ENCODE measurements at places on chromosomes 2 and 18.

GRCh38 chr2:74499267-74499939 is at the start of gene LBX2:
LBX2 (minus strand) TSS chr2:74499603; CDS start chr2:74499537, 66 bp downstream.
- no peak for DNase-seq

- no peak for DNase-seq
Measured at GRCh38 chr2:67991456-67991855, 71.3 kb downstream of the C1D start.

DNA sequence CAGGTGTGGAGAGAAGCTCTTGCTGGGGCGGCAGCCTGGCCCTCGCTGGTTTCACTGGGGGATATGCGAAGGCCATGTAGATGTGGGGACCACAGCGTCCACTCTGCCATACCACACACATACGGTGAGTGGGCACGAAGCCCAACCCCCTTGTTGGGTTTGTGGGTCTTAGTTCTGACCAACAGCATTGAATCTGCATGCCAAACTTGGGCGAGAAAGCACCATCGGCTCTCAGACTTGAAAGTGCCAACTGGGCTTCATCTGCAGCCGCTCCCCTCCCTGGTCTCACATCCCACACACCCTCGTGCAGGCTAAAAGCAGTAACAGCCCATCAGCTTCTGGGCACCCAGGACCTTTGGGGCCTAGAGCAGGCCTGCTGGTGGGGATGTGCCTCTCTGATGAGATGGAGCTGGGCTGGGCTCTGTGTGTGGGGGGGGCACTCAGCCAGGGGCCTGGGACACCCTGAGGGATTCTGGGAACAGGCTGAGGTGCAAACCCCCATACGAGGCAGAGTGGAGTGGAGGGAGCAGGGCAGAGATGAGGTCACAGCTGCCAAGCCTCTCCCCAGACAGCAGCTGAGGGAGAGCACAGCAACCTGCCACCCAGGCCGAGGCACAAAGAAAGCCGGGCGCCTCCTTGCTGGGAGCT is 264.4 kb downstream of the TWIST2 start:
- DNase-seq, result no peak

DNA sequence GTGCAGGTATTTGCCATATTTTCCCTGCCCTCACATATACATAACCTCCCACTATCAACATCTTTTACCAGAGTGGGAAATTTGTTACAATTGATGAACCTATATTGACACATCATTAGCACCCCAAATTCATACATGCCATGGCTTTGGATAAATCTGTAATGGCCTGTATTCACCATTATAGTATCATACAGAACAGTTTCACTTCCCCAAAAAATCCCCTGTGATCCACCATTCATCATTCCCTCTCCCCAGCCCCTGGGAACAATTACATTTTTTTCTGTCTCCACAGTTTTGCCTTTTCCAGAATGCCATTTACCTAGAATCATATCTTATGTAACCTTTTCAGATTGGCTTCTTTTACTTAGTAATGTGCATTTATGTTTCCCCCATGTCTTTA is 494.5 kb downstream of the RNF144A start:
- no peak for DNase-seq

- DNase-seq, result no peak
Measured at GRCh38 chr2:233387225-233387624, 32.9 kb downstream of the DGKD start.

DNA sequence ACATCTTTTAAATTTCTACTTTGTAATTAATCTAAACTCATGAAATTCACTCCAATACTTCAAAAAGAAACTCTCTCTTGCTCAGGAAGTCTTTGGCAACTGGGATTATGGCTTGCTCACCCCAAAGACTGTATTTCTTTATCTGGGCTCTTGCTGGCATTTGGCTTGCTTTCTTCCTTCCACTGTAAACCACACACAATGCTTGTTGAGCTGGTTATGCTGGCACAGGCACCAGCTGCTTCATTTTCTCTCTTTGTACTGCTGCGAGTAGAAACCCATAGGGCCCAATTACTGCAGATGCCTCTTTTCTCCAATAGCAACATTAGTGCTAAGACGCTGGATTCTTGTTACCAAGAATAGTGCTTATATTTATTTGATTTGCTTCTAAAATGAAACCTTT is 51.4 kb downstream of the SLC38A11 start:
- DNase-seq, result no peak

- no peak for DNase-seq
Measured at GRCh38 chr2:171615069-171615468, 72.2 kb upstream of the DYNC1I2 start.

GRCh38 chr2:233323851-233324250 is 16.2 kb downstream of the SAG start:
- no peak for DNase-seq

GRCh38 chr2:189406586-189407233 is 34.6 kb upstream of the WDR75 start:
- DNase-seq, result no peak

GRCh38 chr2:102778260-102778659 is 16.4 kb downstream of the TMEM182 start:
- no peak for DNase-seq

GRCh38 chr2:20877960-20878359 is 55.1 kb upstream of the LDAH start:
- no peak for DNase-seq

DNA sequence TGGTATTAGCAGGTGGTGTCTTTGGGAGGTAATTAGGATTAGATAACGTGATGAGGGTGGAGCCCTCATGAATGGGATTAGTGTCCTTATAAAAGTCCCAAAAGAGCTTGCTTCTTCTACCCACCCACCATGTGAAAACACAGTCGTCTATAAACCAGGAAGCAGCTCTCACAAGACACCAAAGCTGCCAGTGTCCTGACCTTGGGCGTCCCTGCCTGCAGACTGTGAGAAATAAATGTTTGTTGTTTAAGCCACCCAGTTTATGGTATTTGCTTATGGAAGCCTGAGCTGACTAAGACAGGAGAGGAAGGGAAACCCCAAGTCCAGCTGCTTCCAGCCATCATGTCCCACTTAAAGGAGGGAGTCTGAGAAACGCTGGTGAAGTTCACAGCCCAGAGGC is 13.6 kb downstream of the ADI1 start:
- DNase-seq, result no peak

DNA sequence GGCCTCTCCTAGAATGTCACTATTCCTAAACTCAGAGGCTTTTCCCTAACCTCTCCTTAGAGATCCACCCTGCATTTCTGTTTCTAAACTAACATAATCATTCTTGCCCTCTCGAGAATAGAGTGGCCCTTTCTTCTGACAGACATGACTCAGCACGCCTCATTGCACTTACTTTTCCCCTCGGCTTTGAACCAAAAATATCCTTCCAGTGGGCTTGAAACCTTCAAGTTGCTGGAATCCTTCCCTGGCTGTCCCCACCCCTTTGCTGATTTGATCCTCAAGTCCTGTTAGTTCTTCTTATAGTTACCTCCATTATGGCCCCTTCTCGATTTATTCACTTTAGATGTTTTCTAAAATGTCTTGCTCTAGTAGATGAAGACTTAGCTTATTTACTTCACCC is 158.0 kb downstream of the LTBP1 start:
- no peak for DNase-seq

DNA sequence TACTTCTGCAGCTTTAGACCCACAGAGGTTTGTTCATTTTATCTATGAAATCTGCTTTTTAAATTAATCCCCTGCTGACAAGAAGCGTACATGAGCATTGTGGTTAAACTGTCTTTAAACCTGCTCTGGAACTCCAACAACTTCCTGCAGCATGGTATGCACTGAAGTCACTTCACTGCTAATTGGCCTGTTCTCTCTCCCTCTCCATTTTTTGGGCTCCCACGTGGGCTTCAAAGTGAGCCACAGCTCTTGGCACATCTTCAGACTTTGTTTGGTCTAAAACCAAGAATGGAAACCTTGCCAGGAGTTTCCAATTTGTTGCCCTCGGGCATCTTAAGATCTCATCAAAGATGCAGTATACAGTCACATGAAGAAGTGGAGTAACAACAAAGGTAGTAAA is 311.4 kb downstream of the LRRTM1 start:
- no peak for DNase-seq

GRCh38 chr2:164719996-164720941 is 99.0 kb upstream of the GRB14 start:
- DNase-seq, result no peak

DNA sequence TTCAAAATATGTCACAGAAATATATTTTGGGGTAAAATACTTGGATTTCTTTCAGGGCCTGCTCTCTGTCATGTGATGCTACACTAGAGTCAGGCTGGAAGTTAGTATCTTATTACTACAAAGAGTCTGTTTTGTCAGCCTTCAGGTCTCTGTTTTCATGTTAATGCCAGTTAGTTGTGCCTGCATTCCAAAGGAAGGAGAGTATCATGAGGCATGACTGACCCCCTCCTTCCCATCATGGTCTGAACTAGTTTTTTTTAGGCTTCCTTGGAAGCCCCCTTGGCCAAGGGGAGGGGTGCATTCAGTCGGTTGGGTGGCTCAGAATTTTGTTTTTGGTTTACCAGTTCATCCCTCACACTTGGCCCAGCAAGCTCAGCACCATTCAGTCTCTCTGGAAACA is 318.0 kb downstream of the ALK start:
- no peak for DNase-seq

GRCh38 chr18:79738581-79739439 is 58.9 kb upstream of the KCNG2 start:
- DNase-seq, result peak; percentile 31

DNA sequence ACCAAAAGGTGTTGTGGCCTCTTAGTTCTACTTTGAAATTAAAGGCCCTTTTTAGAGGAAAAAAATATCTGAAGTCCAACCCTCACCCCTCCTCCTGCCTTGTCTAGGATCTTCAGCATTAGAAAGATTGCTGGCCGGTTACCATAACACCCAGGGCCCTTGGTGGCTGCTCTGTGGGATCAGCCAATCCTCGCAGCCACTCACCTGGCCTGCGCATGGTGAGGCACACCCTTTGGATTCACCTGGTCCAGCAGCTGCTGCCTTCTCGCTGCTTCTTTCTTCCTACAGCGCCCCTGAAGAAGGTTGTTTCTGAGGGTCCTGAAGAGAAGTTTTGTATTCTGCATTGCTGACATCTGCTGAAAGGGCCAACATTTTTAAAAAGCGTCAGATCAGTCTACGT is 25.2 kb downstream of the DYTN start:
- DNase-seq, result no peak

Measured in tibial nerve (tissue), 4 donors.